IPS DF 6.9 (cell line): ENCODE measurements at places on chromosomes 3 and 15.

DNA sequence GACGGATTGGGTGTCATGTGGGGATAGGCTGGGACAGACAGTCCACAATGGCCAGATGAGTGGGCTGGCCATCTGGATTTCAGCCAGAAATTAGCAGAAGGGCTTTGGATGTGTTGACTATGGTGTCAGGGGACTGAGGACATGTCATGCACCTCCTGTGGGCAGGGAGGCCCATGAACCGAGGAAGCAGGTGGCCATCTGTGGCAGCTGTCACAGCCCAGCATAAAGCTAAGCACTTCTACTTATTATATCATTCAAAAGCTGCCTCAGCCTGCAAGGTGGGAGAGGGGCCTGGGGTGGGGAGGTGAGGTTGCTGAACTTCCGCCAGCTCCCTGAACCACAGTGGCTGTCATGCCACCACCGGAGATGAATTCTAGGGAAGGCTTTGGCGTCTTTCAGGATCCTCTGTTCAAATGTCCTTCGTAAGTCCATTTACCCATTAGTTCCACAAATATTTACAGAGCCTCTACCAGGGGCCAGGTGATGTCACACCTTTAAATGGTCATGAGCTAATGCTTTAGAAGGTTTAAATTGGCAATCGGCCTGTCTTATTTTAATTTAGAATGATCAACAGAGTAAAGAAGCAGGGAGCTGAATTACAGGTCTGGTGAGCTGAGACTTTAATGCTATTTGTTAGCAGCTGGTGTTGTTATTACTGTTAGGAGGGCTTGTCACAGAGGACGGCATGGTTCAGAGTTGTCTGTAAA lies 23.6 kb upstream of the CAV3 start:
- DNase-seq: no peak

DNA sequence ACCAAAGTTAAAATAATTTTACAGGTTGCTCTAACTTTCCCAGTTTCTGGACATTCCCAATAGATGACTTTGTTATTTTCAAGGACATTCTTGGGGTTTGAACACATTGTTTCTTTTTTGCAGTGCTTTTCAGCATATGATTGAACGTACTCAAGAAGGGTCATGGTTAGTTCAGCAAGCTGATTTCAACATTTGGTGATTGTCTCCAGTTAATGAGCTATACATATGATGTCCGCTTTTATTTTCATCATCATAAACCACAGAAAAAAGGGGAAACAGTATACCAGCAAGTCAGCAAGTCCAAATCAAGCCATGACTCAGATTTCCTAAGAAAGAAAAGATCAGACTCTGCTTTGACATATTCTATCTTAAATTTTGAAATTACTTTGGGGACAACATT lies 69.4 kb downstream of the B3GALNT1 start:
- no peak for DNase-seq

DNA sequence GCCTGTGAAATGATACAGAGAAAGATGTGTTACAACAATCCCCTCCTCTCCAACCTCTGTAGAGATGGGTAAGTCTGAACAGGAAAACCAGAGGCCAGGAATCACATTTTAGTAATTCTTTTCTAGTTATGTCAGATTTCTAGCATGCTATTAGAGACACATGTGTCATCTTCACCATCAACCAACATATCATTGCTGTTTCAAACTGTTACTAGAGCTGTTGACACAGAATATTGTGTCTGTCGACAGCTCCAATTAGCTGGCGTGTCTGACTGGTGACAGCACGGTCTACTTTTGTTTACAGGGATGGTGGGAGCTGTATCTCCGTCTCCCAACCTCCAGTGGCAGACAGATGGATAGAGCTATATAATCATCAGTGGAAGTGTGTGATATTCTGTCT lies 393.2 kb downstream of the SOX2 start:
- no peak for DNase-seq

- DNase-seq: no peak
Measured at GRCh38 chr3:189123595-189124387, 48.0 kb upstream of the TPRG1 start.

GRCh38 chr15:65094294-65094995 lies 17.9 kb downstream of the KBTBD13 start:
- no peak for DNase-seq

DNA sequence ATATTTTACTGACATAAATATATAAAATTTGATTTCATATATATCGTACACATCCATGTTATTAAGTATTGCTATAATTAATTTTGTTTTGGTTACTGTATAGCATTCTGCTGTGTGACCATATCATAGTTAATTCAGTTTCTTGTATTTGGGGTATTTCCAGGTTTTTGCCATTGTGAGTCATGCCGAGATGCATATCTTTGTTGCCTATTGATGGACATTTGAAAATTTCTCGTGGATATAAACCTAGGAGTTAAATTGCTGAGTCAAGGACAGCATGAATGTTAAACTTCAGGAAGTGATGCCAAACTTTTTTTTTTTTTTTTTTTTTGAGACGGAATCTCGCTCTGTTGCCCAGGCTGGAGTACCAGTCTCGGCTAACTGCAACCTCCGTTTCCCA lies 33.7 kb upstream of the GPR171 start:
- DNase-seq: no peak

- no peak for DNase-seq
Measured at GRCh38 chr3:123755085-123755484, 129.0 kb downstream of the MYLK start.

GRCh38 chr3:137219801-137220445 lies 262.1 kb downstream of the IL20RB start:
- no peak for DNase-seq

DNA sequence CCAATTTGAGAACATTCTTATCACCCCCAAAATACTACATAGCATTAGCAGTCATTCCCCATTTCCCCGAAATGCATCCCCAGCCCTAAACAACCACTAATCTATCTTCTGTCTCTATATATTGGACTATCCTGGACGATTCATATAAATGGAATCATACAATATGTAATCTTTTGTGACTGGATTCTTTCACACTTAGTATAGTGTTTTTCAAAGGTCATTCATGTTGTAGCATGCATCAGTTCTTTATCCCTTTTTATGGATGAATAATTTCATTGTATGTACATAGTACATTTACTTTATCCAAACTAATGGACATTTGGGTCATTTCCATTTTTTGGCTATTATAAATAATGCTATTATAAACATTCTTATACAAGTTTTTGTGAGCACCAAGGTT lies 27.5 kb upstream of the EIF1B start:
- DNase-seq: no peak

DNA sequence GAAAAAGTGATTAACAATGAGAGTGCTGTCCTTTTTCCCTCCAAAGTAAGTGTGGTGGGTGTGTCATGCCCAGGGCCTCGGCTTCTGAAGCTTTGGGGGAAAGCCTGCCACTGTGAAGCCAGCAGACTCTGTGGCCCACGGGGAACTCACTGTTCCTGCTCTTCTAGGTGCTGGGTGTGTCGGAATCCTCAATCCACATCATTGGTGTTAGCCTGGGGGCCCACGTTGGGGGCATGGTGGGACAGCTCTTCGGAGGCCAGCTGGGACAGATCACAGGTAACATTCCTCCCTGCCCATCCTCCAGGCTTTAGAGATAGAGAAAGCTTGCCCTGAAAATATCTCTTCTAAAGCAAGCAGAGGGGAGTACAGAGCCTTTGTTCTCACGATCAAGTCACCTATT lies 11.6 kb downstream of the PLA1A start:
- no peak for DNase-seq

DNA sequence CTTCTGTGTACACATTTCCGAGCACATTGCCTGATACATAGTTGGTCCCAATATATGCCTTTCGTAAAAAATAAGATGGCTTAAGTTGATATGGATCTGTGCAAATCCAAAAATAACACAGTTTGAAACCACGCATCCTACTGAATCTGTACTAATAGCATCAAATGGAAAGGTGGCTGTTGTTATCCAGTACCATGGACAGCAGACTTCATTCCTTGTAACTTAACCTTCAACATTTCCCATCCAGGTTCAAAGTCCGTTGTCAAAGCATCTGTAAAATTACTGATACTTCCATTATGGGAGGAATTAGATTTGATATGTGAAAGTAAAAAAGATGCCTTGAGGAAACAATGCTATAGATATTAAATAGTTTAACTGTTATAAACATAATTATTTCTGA lies 65.5 kb upstream of the C3orf49 start:
- DNase-seq: peak; percentile 1

DNA sequence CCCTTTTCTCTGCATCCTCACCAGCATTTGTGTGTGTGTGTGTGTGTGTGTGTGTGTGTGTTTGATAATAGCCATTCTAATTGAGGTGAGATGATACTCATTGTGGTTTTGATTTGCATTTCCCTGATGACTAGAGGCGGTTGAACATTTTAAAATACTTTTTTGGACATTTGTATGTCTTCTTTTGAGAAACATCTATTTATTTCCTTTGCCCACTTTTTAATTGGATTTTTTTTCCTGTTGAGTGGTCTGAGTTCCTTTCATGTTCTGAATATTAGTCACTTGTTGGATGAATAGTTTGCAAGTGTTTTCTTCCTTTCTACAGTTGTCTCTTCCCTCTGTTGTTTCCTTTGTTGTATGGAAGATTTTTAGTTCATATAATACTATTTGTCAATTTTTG lies 54.3 kb upstream of the THSD4 start:
- no peak for DNase-seq

DNA sequence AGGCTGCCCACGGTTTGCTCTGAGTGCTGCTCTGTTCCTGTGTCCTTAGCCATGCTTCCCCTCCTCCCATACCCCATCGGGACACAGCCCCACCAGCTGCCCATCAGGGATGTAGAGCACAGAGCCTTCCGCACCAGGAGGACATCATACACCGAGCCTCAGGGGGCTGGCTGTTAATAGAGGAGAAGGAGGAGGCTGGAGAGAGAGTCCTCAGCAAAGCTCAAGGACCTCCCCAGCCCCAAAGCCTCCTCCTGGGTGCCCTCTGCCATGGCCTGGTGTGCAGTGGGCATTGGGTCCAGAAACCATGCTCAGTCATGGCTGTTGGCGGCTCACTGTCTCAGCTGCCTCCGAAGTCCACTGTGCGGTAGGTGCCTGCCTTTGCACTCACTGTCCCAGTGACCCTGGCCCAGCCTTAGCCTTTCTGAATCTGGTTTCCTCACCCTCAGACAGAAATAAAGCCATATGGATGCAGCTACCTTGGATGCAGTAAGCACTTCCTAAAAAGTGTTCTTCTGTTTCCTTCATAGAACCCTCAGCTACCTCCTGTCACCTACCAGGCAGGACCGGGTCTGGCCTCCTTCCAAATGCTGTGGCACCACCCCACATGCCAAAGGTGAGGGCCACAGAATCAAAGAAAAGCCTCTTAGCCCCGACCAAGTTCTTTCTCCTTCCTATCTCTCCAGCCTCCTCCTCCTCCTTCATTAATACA lies 53.9 kb downstream of the ACAD9 start:
- DNase-seq: no peak

DNA sequence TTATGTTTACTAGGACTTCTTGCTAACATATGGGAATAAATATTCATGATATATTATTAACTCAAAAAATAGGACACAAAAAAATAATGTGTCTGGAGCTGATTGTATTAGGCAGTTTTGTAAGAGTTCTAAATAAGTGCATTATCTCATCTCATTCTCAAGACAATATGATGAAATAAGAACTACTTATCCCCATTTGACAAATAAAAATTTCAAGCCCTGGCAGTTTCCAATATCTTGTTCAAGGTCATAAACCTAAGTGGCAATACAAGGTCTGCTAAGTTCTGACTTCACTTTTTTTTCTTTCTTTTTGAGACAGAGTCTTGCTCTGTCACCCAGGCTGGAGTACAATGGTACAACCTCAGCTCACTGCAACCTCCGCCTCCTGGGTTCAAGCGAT lies 18.3 kb downstream of the RPN1 start:
- no peak for DNase-seq

- DNase-seq: no peak
Measured at GRCh38 chr15:71291723-71292122, 176.5 kb downstream of the THSD4 start.

DNA sequence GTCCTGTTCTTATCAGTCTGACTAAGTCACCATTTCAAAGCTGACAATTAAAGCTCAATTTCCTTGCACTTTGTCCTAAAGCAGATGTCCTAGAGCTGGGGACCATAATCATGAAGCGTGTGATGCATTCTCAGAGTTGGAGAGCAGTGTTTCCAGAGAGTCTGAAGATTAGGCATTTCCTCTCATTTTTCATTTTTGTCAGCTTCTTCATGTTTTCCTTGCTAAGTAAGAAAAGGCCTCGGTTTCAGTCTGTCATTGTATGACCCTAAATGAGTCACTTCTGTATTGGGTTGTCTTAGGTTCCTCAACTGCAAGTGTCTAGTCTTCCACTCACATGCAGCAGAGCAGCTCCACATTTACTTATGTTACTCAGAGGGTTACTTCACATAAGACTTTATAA lies 257.2 kb upstream of the TPRG1 start:
- DNase-seq: no peak

GRCh38 chr15:92071045-92071634 lies 217.6 kb downstream of the SLCO3A1 start:
- no peak for DNase-seq

DNA sequence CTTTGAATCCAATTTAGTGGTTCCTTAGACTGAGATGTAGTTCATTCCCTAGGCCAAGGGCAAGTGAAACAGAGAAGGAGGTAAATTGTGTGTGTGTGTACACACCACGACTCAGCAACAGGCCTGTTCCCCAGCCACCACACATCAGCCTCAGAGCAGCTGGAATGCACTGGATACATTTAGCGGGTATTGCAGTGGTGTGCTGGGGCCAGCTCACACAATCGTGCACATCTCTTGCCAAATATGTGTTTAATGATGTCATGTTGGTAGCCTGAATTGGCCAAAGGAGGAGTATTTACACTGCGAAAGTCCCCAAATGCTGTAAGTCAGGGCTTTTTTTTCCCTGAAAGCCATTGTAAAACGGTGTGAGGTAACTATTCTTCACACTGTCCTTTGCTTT lies 82.3 kb downstream of the RBPMS2 start:
- no peak for DNase-seq

DNA sequence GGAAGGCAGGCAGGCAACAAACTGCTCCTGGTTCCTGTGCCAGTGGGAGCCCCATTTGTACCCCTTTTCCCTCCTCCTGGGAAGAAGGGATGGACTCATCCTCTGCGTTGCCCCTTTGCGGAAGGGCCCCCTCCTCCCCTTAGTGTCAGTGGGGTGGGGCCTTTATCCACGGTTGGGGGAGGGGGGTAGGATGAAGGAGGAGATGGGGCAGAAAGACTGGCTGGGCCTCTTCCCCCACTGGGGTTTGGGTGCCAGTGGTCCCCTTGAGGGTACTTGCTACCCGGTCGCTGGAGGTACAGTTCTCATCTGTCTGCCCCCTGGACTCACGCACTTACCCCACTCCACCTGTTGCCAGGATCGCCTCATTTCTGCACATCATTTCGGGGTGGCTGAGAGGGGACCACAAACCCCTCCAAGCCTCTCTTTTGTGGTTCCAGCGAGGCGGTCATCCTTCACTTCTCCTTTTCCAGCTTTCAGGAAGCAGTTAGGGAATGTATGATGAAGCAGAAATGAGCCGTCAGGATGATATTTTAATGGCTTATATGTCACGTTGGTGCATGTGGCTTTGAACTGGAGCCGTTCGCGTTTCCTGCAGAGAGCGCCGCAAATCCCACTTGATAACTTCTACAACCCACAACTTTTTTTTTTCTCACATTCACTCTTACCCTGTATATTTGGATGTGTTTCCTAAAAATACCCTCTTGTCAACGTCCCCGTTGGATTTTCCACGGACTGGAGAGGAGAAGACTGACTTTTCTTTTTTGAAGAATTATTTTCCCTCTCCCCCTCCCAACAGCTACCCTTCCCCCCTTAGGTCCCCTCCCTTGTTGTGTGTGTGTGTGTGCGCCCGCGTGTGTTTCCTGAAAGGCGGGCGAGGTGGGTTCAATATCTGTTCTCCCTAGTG lies at the start of gene ZIC4:
Gene ZIC4, minus strand, starts transcription at position 516 of the 904 bp plus-strand sequence. CDS start 3,746 bp downstream, outside the sequence.
- DNase-seq: no peak
